NCI-H460 (cell line): ENCODE measurements at places on chromosomes 16 and 17.

DNA sequence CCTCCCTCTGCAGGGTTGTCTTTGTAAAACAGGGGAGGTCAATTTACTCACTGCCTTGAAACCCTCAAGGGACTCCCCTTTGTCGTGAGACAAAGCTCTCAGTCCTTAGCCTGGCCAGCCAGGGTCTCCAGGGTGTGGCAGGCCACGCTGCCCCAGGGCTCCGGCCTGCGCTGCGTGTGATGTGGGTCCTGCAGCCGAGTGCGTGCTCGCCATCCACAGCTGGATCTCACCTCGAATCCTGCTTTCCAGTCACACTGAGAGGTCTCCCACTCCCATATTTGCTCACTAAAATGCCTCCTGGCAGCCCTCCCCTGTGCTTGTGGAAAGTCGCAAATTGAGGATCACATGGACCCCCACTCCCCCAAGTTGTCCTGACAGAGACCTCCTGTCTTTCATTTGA, 10.0 kb upstream of the CLEC18C start:
- DNase-seq: no peak

GRCh38 chr16:56228476-56228875, 37.2 kb downstream of the GNAO1 start:
- no peak for DNase-seq

DNA sequence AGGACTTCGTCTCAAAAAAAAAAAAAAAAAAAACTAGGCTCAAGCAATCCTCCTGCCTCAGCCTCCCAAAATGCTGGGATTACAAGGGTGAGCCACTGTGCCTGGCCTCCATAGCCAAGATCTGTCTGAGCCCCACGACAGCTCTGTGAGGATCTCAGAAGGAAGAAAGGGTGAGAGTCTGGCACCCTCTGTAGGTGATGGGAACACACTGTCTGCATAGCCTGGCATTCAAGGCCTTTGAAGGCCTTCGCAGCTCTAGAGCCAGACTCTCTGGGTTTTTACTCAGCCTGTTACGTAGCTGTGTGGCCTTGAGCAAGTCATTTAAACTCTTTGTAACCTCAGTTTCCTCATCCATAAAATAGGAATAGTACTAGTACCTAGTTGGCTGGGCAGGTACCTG, 6.3 kb upstream of the XPO6 start:
- DNase-seq: peak; percentile 26

GRCh38 chr16:55076053-55076452, 145.4 kb downstream of the IRX5 start:
- DNase-seq: no peak

DNA sequence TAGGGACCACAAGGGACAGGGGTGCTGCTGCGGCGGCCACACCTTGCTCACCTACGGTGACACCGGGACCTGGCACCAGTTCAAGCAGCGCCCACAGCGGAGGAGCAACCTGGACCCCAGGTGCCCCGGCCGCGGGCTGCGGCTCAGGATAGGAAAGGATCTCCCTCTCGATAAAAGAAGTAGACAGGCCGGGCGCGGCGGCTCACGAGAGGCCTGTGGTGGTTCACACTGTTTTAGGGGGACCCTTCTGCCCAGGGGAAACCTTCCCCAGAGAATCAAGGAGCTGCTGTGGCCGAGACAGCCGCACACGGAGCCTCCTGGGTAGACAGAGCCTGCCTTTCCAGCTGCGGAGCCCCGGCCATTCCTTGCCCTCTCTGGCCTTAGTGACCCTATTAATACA, 17.9 kb upstream of the ATP2A3 start:
- DNase-seq: no peak

DNA sequence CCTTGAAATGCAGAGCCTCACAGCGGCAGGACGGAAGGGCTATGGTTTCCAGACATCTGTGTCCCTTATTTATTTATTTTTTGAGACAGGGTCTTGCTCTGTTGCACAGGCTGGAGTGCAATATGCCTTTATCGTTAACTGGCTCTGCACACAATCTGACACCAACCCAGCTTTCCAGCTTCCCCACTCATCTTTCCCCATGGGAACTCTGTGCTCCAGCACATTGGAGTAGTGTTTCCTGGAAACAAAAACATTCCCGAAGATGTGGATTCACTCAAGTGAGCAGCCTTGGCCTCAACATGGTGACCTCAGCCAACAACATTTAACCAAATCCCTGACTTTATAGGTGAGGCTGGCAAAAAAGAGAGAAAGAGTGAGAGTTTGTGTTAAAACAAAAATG, 307.1 kb downstream of the TMEM114 start:
- DNase-seq: no peak

GRCh38 chr16:3665508-3665907, 11.0 kb downstream of the DNASE1 start:
- no peak for DNase-seq

DNA sequence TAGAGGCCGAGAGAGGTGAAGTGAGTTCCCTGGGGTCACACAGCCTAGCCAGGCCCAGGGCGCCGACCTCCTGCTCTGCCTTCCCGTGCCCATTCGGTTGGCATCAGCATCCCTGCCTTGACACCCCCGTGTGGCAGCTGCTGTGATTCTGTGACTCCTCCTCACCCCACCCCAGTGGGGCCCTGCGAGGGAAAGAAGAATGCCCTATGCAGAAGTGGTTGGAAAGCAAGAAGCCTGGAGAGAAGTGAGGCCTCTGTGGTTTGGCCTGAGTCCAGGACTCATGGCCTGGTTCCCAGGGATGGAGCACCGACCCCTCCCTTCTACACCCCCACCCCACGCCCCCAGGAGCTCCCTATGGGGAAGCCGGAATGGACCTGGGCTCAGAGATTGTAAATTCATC, 296.2 kb downstream of the SEC14L1 start:
- DNase-seq: no peak

DNA sequence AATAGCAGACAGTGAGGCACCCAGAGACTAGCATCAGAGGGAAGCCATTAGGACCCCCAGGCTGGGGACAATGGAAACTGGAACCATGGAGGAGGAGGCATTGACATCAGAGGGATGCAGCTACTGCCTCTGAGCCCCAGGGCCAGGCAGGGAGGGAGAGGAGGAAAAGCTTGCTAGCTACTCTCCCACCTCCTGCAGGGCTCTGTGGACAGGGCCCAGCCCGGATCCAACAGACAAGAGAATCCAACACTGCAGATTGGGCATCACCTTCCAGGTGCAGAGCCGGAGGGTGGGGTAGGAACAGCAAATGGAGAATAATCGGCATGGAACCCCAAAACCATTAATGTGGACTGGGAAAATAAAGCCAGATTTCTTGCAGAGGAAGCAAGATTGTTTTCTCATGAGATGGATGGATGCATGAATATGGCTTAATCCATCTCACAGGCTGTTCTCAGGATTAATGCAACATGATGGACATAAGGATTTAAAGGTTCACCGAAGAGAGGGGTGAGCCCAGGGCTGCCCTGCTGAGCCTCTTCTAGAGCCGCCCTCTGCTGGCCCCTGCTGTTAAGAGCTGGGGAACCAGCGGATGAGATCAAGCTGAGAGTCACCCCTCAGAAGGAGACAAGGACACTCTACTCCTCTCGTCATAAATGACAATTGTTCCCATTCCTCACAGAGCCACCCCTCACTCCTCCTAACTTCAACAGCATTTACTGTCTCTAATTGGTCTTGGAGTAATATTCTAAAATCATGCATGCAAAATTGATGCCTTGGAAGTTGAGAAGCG, 48.8 kb downstream of the DNAH3 start:
- peak; percentile 33 for DNase-seq

- no peak for DNase-seq
Measured at GRCh38 chr17:47197821-47198220, 8.7 kb upstream of the CDC27 start.

GRCh38 chr17:66677201-66677981, 157.5 kb upstream of the CACNG5 start:
- DNase-seq: no peak

DNA sequence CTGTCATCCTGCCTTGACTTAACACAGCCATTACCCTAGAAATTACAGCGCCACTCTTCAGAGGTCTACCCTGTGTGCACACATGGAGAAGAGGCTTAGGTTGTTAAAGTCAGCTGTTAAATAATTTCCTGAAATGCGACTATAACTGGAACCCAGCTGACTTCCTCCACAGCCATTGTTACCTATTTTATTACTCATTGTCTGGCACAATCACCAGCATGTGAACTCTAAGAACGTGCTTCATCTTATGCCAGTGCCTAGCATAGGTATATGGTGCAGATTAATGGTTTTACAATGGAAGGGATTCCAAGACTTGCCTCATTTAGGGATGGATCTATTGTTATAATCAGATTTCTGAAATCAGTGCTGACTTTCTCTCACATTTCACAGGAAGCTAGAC, 11.9 kb downstream of the RDM1 start:
- no peak for DNase-seq

DNA sequence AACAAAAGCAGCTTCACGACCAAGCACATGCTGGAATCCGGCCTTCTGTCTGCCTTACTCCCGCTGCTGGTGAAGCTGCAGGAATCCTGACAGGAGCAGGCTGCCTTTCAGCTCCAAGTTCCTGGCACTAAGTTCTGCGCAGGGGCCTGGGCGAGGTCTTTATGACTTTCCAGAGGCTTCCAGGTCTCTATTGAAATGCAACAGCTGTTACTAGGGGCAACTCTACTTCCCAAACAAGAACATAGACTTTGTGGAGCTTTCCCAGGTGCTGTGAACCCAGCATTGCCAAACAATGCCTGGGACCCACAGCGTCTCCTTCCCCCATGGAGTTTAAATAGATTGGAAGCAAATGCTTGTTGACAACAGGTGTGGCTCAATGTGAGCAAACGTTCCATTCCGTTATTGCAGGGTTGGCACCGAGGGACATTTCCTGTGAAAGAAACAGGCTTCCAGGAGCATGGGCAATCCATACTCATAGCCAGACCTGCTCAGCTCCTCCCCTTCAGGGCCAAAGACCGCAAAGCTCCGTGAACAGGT, 156.0 kb downstream of the CDH13 start:
- no peak for DNase-seq

- no peak for DNase-seq
Measured at GRCh38 chr17:1069847-1070246, 72.9 kb downstream of the TIMM22 start.

GRCh38 chr16:12079412-12079965, 103.0 kb downstream of the SNX29 start:
- no peak for DNase-seq

DNA sequence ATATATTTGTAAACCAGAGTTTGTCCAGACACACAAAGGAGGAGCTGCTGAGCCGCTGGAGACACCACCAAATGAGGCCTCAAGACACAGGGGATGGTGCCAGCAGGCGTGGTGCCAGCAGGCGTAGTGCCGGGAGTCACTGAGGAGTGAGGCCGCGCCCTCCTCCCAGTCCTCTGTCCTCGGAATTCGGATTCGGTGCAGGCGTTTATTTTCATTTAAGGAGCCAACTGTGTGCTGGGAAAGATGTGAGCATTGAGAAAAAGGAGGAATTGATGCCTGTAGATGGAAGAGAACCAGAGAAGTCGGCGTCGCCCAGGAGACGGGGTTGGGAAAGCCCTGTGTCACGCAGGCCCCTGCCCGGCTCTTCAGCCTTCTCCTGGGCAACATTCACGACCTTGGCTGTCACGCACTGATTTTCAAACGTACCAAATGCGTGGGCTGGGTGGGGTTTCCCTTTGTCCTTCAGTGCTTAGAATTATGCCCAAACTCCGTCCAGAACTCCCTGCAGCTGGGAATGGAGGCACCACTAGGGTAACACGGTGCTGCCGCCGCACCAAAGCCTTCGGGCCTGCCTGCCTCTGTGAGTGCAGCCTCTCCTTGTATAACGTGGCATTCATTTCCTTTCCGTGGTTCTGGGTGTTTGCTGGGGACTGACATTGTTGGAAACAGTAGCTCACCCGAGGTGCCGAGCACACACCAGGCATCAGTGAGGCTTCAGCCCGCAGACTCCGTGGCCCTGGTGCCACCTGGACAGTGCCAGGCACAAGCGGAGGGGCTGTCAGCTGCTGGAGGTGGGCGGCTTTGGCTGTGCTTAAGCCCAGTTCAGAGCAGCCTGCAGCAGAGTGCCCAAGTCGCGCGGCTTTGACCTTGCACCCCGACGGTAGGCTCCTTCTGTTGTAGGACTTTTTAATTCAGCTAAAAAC, 49.0 kb upstream of the CHMP6 start:
- DNase-seq: no peak

GRCh38 chr16:77599793-77600415, 122.4 kb upstream of the NUDT7 start:
- DNase-seq: peak; percentile 17

GRCh38 chr17:55086635-55087058, 118.1 kb downstream of the STXBP4 start:
- peak; percentile 62 for DNase-seq

DNA sequence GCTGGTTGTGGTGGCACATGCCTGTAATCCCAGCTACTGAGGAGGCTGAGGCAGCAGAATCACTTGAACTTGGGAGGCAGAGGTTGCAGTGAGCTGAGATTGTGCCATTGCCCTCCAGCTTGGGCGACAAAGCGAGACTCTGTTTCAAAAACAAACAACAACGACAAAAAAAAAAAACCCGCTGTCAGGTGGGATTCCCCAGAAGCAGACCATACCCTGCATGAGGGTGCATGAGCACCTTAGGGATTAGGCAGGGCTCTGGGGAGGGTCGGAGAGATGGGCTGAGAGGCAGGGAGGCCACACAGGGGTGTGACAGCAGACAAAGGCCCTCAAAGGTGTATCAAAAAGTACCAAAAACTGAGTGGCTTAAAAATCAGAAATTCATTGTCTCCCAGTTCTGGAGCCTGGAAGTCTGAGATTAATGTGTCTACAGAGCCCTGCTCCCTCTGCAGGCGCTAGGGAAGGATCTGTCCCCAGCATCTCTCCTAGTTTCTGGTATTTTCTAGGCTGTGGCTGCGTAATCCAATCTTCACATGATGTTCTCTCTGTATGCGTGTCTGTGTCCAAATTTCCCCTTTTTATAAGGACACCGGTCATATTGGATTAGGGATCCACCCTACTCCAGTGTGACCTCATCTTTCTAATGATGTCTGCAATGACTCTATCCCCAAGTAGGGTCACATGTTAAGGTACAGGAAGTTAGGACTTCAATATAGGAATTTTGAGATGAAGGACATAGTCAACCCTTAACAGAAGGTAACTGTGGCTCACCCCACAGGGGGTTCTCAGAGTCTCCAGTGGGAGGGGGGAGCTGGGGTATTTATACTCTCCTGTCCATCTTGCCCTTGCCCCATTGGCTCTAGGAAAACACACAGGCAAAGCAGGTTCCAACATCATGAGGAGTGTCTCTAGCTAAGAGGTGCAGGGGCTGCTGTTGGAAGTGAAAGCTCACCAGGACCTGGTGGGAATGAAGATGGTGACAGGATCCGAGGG, 13.6 kb upstream of the TVP23A start:
- DNase-seq: no peak

GRCh38 chr16:73092236-73092781, 44.4 kb upstream of the ZFHX3 start:
- DNase-seq: no peak
